ENCODE measurements at places on chromosomes 1 and 21.

DNA sequence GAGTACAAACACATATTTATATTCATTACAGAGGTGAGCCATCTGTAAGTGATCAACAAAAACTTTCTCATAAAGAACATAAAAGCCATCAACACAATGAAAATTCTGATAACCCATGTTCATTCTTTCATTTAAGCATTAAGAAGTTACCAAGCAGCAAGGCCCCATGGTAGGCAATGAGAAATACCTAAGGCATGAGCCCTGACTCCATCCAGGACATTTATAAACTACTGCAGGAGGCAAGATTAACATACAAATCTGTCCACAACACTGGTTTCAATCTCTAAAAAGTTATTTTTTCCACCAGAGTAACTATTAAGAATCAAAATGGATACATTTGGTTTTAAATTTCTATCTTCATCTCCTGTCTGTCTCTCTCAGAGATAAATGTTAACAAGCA is 76.1 kb downstream of the SIPA1L2 start:
- no peak for DNase-seq

DNA sequence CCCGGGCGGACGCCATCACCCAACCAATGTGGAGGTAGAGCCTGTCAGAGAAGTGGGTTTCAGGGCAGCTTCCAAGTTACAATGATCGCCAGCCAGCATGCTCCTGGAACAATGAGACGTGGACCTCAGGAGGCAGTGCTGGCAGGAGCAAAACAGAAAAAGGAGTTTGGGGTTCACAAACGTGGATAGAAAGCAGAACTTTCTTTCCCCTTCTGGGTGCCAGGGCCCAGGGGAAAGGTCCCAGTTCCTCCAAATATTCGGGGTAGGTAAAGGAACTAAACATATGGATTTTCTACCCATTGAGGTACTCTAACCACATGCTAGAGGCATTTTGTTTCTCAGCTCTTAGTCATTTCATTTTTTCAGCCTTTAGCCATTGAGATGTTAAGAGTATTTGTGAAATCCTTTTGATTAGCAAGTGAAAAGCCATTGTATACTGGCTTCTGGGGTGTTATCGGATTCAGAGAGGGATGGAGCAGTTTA is 488.4 kb upstream of the ADGRL2 start:
- no peak for DNase-seq

- no peak for DNase-seq
Measured at GRCh38 chr1:201400852-201401230, 1.7 kb upstream of the LAD1 start.

- DNase-seq = no peak
Measured at GRCh38 chr1:77929806-77930205, 41.4 kb downstream of the NEXN start.

- no peak for DNase-seq
Measured at GRCh38 chr1:201622824-201623223, 83.9 kb downstream of the NAV1 start.

DNA sequence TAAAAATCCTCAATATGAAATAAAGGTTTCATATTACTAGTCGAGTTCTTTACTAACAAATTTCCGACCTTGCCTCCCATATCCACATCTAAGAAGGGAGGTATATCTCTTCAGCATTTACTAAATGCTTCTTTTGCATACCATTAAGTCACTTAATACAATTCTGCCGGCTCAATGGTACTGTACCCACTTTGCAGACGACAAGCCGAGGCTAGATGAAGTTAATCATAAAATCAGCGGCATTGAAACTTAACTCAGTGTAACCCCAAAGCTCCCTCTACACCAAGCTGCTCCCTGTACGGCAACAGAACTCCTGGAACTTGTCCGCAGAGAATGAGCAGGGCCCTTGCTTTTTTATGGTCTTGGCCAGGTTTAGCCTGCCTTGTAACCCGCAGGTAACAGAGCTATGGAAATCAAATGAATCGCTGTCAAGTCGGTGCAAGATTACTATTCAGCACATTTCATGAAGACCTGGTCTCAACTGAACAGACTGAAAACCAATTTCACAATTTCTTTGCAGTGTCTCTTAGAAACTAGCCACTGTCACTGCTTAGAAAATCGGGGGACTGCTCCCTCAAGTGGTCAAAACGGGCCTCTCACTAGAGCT is 738 bp downstream of the INTS7 start:
- DNase-seq = no peak

- DNase-seq = no peak
Measured at GRCh38 chr1:100090471-100090870, 42.3 kb downstream of the SASS6 start.

- DNase-seq = peak; percentile 69
Measured at GRCh38 chr1:26287033-26287711, 7.3 kb downstream of the SH3BGRL3 start.

DNA sequence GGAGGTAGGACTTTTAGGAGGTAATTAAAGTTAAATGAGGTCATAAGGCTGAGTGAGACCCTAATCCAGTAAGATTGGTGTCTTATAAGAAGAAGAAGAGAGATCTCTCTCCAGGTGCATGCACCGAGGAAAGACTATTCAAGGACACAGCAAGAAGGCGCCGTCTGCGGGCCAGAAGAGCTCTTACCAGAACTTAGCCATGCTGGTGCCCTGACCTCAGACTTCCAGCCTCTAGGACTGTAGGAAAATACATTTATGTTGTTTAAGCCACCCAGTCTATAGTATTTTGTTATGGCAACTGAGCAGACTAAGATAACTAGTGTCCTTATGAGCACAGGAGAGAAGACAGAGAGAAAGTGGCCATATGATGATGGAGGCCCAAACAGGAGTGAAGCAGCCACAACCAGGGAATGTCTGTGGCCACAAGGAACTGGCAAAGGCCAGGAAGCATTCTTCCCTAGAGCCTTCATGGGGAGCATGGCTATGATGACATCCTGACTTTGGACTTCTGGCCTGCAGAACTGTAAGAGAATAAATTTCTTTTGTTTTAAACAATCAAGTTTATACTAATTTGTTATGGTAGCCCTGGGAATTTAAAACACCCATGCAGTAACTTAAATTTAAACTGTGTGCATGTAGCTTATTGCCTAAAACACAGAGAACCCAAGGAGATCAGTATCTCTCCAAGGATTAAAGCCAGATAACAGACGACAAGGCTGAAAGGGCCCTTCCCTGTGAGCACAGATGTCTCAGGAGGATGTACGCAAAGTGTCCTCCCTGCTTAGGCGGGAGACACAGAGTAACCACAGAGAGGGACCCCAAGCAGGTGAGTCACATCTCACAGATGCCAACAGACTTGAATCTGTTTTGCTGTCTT is 9.9 kb upstream of the CD58 start:
- peak; percentile 11 for DNase-seq

DNA sequence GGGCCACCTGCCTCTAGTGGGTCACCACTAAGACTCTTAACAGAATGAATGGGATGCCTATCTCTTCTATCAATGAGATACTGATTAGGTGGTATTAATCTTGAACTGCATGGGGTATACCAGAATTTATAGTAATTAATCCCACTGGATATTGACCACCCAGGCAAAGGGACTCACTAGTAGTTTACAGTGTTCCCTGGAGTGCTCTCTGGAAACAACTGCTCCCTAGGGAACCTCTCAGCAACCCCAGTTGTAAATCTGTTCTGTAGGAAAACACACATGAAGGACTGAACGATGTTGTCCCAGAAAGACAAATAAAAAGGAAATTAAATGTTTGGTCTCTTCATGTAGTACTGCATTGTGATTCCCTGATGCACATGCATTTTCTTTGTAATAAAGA is 430.5 kb downstream of the HLX start:
- no peak for DNase-seq

DNA sequence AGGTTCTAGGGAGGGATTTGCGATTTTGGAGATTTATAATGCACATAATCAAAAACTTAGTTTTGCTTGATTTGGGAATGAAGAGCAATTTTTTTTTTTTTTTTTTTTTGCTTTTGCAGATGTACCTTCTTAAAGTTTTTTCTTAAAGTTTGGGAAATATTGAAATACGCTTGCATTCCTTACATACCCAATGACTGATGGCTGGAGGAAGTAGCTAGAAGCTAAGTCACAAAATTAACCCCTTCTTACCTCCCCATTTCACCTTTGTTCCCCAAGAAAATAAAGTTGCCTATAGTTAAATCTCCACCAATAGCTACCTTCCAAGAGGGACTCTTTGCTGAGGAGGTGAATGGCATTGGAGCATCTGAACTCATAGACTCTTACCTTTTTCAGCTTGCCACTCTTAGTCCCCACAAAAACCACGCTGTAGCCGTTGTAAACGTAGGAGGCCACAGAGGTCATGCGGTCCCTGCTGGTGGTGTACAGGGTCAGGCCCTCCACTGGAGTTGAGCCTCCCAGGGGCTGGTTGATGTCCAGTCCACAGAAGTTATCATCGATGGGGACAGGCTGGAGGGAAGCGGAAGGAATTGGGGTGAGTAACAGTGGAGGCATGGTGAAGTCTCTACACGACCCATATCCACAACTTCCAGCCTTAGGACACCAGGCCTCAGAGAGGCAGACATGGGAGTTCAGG is 34.1 kb downstream of the PLXNA2 start:
- peak; percentile 40 for DNase-seq

GRCh38 chr1:27301052-27301422 is 20.9 kb upstream of the TMEM222 start:
- DNase-seq = no peak

DNA sequence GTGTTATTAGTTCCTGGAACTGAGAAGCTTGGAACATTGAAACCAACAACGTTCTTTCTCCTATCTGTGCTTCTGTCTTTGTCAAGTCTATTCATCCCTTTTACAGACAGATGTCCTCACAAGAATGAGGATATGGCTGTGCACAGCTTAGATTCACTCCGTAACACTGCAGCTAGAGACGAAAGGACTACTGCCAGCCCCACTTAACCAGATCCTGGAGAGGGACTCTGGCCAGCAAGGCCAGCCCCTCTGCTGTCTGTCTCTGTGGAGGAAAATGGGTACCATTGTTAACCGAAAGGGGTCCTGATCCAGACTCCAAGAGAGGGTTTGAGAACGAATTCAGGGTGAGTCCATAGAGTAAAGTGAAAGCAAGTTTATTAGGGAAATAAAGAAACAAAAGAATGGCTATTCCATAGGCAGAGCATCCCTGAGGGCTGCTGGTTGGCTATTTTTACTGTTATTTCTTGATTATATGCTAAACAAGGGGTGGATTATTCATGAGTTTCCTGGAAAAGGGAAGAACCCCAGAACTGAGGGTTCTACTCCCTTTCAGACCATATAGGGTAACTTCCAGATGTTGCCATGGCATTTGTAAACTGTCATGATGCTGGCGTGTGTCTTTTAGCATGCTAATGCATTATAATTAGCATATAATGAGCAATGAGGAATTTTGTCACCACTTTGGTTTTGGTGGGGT is 17.4 kb upstream of the USP24 start:
- DNase-seq = no peak

DNA sequence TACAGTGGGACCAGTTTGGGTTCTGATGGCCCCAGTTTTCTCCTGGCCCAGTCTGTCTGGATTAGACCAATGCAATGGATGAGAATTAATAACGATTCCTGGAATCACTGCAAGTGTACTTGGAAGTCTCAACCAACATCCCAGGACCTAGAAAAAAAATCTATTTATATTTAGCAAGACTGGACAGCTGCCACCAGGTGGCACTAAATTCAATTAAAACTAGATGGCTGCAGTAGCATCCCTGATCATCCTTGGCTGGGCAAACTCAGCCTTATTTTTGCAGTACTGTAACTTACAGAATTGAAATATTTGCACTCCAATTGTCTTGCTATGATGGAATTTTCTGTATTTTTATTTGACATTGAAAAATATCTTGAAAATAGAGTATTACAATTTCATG is 165.7 kb downstream of the NCAM2 start:
- DNase-seq = peak; percentile 85

DNA sequence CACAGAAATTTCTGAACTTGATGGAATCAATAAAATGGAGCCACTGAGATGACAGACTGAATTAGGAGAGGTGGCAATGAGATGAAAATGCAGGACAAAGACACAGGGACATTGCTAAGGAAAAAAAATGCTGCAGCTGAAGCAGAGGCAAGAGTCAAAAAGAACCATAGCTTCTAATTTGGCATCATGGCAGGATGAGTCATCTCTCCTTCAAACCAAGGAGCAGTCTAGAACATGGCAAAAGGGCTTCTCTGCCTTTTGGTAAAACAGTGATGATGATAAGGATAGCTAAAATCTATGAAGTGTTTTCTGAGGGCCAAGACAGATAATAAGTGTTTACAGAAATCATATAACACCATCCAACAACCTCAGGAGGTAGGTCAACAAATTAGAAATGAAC is 16.8 kb downstream of the SLC19A2 start:
- DNase-seq = no peak

Data from K562 (cell line).